ENCODE measurements at places on chromosomes 4 and X. TPM values are rescaled to one million over a fixed set of nuclear protein-coding genes. Genes with fewer than 3 reads are reported as not detected.

BMX gene
- not detected for total RNA-seq

FMR1NB gene
- not detected for total RNA-seq

UGT8 gene
- not detected for total RNA-seq

CYTL1 gene
- total RNA-seq = 12.2 TPM

DTHD1 gene
- total RNA-seq = not detected

SLC10A7 gene
- 10.6 TPM for total RNA-seq

CXCL13 gene
- not detected for total RNA-seq

NUDT6 gene
- 5.8 TPM for total RNA-seq

CT47A1 gene
- total RNA-seq = not detected

HSFX4 gene
- not detected for total RNA-seq

UGT2B17 gene
- not detected for total RNA-seq

TMSB15C gene
- 0.58 TPM for total RNA-seq

PABPC1L2B gene
- not detected for total RNA-seq

PABPC4L gene
- 3.0 TPM for total RNA-seq

ARHGAP6 gene
- 29.2 TPM for total RNA-seq

OSTC gene
- 339 TPM for total RNA-seq

STATH gene
- total RNA-seq = not detected

GPR119 gene
- total RNA-seq = not detected

GPM6B gene
- total RNA-seq = 28.8 TPM

NPY1R gene
- total RNA-seq = not detected

RHOH gene
- total RNA-seq = not detected

BMP3 gene
- under 0.01 TPM for total RNA-seq

TEX11 gene
- not detected for total RNA-seq

TMEM47 gene
- 38.6 TPM for total RNA-seq

AFF2 gene
- total RNA-seq = 0.34 TPM

CXXC4 gene
- total RNA-seq = not detected

GAB3 gene
- 4.6 TPM for total RNA-seq

PWWP3B gene
- total RNA-seq = 11.7 TPM

RADX gene
- not detected for total RNA-seq

FAM149A gene
- total RNA-seq = 6.8 TPM

MTM1 gene
- 9.0 TPM for total RNA-seq

RHOXF2B gene
- total RNA-seq = not detected

SNX12 gene
- 46.2 TPM for total RNA-seq

CXCL6 gene
- 18.8 TPM for total RNA-seq

PCDH19 gene
- total RNA-seq = 0.09 TPM

STOX2 gene
- total RNA-seq = 0.26 TPM

PAK3 gene
- total RNA-seq = 0.09 TPM

UCP1 gene
- not detected for total RNA-seq

Measured in pericardium fibroblast (primary cell).